ENCODE measurements at places on chromosomes 5 and 9.

DNA sequence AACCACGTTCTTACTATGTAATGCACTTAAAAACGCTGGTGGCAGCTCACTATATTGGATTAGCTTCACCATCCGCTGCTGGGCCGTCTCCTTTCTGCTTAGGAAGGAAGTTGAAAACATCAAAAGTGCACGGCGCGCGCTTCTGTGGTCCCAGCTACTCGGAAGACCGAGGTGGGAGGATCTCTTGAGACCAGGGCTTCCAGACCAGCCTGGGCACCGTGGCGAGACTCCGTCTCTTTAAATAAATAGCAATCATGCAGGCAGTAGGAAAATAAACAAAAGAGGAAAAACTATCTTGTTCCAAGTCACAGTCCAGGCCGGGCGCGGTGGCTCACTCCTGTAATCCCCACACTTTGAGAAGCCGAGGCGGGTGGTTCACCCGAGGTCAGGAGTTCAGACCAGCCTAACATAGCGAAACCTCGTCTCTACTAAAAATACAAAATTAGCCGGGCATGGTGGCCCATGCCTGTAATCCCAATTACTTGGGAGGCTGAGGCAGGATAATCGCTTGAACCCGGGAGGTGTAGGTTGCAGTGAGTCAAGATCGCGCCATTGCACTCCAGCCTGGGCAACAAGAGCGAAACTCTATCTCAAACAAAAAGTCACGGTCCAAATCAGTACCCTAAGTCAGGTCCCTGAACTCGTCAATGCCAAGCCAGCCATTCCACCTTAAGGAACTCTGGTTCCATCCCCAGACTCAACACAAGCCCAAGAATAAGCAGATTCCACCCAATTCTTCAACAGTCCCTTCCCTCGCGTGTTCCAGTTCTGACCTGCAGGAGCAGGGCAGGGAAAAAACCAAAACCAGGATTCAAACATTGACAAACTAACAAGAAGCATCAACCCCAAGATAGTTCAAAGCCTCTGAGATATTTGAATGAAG, 1.0 kb upstream of the GOLGA1 start:
- DNase-seq: peak; percentile 27

DNA sequence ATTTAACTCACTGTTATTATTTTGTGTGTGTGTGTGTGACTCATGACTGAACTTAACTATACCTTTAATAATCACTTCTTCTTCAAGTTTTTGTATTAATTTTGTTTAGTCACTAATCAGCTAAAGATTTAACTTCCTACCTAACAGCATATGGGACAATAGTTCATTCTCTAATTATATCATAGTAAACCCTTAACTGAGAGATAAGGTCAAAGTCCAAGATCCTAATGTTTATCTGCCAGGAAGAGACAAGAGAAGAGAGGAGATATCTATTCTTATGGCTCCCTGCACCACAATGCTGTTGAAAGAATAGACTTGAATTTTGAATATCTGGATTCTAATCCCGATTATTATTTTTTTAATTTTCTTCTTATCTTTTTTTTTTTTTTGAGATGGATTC, 28.1 kb downstream of the FREM1 start:
- no peak for DNase-seq

DNA sequence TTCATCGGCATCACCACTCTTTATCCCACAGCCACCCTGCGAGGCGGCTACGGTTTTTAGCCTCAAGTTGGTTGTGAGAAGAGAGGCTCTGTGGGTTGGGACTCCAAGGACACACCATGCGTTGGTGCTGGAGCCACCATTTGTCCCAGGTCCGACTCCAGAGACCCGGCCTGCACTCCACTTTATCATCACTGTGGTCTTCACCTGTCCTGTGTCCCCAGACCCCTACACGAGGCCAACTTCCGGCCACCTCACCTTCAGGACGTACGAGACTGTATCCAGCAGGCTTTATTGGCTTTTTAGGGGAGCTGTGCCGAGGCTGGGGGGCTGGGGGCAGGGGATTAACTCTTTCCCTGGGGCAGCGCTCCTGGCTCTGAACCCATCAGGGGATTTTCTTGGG, 55.0 kb downstream of the GTF3C4 start:
- DNase-seq: no peak

DNA sequence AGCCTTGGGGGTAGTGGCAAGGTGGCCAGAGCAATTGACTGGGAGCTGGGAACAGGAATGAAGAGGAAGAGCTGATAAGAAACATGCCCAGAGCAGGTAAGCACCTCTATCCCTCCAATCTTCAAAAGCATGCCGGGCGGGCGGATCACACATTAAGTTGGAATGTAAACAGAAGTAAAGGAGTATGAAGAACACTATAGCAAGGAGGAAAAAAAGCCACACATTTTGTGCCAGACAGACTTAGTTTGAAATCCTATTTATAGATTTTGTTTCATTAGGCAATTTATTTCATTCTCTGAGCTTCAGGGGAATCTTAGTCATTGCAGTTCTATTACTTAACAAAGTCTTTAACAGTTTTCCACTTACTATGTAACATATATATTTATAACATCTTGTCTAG, 173.9 kb upstream of the TNC start:
- DNase-seq: no peak

- DNase-seq: no peak
These were observed 431.0 kb upstream of the SLC30A5 start for GRCh38 chr5:68662804-68663307.

GRCh38 chr5:159527546-159528254, 197.4 kb upstream of the IL12B start:
- DNase-seq: no peak
